Astrocyte of the cerebellum (primary cell): ENCODE measurements at places on chromosomes 7 and 10.

DNA sequence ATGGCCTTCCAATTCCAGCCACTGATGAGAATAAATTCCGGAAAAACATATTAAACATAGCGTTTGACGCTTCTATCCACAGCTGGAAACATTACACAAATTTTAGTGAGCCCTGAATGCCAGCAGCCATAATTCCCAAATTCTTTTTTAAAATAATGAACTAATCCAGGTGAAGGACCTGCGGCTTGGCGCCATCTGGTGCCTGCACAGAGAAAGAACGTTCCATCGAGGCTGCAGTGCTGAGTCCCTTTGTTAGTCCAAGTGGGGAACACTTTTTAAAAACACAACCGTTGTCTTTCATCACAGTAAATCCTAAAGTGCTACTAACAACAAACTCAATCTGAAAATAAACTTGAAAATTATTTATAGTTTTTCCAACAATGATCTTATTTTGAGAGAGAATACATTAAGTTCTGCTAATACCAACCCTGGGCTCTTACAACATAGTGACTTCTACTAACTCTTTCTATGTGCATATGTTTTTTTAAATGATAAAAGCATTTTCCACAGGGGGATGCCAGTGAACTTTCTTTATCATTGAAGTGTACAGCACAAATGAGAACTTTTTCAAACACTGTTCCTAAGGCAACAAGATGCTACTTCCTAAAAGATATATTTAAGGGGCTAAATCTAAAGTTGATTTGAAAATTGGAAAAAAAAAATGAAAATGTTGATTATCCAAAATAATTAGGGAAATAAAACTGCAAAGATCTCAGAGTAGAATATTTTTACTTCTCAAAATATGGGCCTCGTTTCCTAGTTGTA lies 166.9 kb upstream of the RNF32 start:
- DNase-seq = peak; percentile 11

- no peak for DNase-seq
Measured at GRCh38 chr10:80535671-80536360, 1.9 kb upstream of the SH2D4B start.

- no peak for DNase-seq
Measured at GRCh38 chr7:95897557-95898251, 125.3 kb downstream of the DYNC1I1 start.

- no peak for DNase-seq
Measured at GRCh38 chr7:70306173-70306572, 707.9 kb downstream of the AUTS2 start.

DNA sequence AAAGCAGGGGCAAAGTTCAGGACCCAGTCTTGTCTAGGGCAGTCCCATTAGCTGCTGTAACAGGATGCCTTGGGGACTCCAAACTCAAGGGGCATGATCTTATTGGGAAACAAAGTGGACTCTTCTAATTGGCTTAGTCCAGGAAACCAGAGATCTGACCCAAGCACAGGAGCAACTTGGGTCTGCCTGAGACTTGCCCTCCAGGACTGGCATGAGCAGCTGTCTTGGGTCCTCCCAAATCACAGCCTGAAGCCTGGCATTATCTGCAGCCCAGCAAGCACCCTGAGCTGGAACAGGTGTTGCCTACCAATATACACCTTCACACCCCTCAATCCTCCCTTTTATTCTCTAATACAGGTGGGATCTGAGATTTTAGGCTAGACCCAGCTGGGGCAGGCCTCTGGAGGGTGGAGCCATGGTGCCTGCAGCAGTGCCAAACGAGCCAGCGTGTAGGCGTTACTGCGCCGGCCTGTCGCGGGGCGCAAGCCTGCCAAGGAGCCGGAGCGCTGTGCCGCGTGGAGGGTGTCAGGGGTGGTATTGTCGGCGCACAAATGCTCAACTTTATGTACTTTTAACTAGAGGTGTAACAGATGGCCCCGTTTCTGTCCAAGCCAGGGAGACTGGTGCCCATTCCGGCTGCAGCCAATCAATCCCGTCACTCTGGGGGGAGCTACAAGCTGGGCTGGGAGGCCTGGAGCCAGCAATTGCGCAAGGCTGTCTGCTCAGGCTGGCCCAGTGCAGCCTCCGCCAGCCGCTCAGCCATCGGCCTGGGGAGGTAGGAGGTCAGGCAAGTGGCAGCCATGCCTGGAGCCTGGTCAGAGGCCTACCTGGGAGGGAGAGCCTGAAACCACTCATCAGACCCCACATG lies 12.8 kb upstream of the LBX1 start:
- DNase-seq = no peak

GRCh38 chr7:121620206-121620605 lies 224.1 kb upstream of the FAM3C start:
- no peak for DNase-seq

DNA sequence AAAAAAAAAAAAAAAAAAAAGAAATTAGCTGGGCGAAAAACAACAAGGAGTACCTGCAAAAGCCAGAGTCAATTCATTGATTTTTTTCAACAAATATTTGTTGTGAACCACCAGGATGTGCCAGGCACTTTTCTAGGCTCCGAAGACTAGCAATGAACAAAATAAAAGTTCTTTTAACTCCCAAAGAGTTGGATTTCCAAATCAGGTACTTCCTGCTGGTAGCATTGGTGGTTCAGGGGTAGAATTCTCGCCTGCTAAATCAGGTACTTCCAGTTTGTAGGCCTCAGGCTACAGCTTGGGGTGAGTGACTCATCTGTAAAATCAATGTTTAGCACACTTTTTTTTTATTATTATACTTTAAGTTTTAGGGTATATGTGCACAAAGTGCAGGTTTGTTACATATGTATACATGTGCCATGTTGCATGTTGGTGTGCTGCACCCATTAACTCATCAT lies 10.9 kb downstream of the PPA1 start:
- no peak for DNase-seq

GRCh38 chr7:120817851-120818250 lies 40.1 kb downstream of the TSPAN12 start:
- DNase-seq = no peak

DNA sequence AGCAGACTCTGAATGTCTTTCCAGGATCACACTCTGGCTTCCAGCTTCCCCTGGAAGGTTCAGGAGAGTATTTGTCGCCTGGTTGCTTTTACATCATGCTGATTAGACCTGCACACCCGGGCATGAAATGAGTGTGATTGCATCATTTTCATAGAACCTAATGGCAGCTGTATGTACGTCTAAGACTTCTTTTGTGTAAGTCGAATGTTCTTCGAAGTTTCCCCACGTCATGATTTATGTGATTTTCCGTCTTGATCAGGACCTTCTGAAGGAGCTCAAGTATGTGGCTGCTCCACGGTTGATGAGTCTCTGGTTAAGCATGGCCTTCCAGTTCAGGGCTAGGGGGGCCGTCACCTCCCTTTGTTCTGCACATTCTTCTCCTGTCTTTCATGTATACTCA lies 4.5 kb downstream of the EIF4H start:
- DNase-seq = peak; percentile 18

GRCh38 chr10:63608511-63608910 lies 87.3 kb downstream of the REEP3 start:
- DNase-seq = no peak

- DNase-seq = no peak
Measured at GRCh38 chr7:117090791-117091190, 137.5 kb downstream of the ST7 start.

DNA sequence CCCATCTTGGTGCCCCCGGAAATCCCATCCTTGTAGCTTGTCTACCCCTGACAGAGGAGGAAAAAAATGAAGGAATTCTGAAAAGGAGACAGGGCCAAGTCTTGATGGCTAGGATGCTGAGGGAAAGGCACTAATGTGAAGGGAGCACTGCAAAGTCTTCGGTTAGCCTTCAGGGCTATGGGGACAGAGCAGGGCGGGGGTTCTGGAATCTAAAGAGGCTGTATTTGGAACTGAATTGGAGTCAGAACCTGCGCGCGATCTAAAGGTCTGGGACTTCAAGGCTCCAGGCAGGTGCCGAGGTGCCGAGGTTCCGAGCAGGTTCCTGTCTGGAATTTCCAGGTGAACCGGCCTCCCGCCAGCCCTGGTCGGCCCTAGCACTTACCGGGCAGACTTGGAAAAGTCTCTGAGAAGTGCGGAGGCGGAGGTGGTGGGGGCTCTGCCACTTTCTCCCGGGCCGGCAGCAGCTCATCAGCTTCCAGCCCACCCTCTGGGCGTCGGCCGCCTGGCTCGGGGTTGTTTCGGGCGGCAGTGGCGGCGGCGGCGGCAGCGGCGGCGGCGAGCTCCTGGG lies 781 bp downstream of the GBX1 start:
- DNase-seq = no peak

DNA sequence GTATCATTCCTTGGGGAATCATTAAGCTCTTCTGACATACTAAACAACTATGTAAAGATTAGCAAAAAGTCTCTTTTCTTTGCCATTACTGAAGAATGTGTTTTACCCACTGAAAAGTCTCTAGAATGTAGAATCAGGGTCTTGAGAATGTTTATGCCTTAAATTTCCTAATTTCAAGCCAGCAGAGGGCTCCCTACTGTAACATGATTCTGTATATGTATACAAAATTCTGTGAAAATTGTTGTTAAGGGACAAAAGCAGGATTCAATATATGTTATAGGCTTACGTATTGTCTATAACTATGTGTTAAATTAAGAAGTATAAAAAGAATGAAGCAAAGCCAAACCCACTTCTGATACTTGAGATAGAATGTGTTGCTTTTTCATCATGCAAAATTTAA lies 296.9 kb upstream of the DGKB start:
- peak; percentile 5 for DNase-seq

- DNase-seq = peak; percentile 98
Measured at GRCh38 chr10:78805176-78805575, 263.6 kb upstream of the ZMIZ1 start.

DNA sequence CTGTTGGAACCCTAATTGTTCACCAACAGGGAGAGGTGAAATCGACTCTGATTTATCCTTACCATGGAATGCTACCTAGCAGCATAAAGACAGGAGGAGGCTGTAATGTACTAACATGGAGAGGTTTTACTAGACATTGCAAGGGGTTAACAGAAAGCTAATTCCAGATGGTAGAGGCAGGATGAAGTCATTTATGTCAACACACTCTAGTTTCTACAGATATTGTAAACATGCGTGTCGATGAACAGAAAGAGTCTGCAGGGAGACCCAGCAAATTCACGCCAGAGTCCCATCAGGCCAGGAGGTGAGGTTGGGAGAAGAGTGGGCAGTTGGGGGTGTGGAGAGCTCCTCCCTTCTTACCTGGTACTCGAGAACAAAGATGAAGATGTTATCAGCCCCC lies 7.0 kb downstream of the NPC1L1 start:
- no peak for DNase-seq

- DNase-seq = peak; percentile 60
Measured at GRCh38 chr10:95445837-95446486, 115.2 kb downstream of the SORBS1 start.

DNA sequence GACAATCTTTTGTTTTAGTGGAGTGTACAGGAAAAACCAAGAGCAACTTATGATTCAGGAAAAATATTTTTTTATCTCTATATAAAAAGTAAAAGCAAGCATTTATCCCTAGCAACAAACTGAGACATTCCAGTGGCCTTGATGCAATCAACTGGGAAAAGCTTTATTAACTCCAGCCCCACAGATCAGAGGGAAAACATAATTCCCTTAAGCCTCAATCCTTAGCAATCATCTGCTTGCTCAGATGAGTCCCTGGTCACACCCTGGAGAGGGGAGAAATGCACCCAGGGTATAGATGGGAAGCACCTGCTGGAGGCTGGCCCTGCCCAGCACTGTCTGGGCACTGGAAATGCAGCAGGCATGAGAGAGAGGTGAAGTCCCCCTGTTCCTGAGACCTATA lies 636.6 kb downstream of the TNS3 start:
- no peak for DNase-seq

- DNase-seq = no peak
Measured at GRCh38 chr7:151438864-151439601, 908 bp downstream of the CRYGN start.

DNA sequence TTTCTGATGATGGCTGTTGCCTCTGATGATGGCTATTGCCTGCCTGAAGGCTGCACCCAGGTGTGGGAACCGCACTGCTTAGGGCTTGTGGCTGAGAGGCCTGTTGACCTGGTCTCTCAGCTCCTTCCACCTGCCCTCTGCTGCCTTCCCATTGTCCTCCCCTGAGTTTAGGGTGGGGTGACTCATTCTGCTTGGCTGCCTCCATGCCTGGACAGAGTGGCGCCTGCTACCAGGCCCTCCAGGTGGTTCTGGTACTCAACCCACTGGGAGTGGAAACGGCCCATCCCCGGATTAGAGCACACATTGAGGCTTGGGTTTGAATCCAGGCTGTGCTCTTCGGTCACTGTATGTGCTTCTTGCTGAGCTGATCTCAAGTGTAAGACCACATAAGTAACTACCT lies 120.6 kb downstream of the SEM1 start:
- no peak for DNase-seq

DNA sequence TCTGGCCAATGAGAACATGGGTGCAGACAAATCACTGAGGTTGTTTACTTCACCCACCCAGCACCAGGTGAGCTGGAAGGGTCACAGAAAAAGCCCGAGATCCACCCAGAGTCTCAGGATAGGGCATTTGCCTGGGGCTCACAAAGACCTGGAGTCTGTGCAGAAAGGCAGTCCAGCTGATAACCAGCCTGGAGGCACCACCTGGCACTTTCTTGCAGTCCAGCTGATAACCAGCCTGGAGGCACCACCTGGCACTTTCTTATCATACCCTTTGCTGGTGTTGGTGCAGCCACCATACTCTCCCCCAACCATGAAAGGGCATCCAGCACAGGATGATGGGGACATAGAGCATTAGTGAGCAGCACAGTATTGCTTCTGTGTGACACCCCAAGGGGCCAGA lies 104.1 kb downstream of the PPP1R3C start:
- no peak for DNase-seq

DNA sequence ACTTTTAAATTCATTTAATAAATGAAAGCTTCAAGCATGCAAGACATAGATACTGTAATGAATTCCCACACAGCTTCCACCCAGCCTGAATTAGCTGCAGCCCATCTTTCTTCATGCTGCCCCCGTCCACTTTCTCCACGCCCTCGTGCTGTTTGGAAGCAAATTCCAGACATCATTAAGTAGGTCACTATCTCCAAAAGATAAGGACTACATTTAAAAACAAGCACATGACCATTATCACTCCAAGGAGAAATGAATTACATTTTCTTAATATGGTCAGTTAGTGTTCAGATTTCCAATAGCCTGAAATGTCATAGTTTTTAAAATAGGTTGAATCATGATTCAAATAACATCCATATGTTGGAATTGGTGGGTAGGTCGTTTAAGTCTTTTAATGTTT lies 24.3 kb downstream of the LMTK2 start:
- DNase-seq = no peak

- no peak for DNase-seq
Measured at GRCh38 chr10:104250371-104250770, 4.3 kb upstream of the GSTO1 start.

DNA sequence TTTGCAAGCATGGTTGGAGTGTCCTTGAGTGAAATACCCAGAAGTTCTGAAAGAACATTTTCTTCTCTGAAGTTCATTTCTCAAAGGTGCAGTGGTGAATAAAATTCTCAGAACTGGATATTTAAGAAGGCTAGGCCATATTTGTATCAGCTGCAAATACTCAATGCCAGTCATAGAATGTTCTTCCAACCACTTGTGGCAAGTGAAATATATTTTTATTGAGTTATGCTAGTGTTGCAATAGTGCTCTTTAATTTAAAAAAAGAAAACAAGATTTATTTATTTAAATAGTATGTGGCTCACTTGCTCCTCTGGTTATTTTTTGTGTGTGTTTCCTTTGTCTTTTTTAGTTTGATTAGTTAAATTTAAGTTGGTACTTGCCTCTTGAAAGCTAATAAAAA lies 64.5 kb downstream of the PALS2 start:
- no peak for DNase-seq
